Melanocyte of skin (primary cell): ENCODE measurements at places on chromosomes 11 and 22. TPM values are rescaled to one million over a fixed set of nuclear protein-coding genes. Genes with fewer than 3 reads are reported as not detected.

The GSC2 gene
- total RNA-seq, result not detected in 2 replicates

The VWCE gene
- under 0.01 and 0.33 TPM in 2 replicates for total RNA-seq

The BIRC3 gene
- total RNA-seq, result 0.46 and 0.67 TPM in 2 replicates

The LGALS12 gene
- total RNA-seq, result not detected in 2 replicates

The CASP5 gene
- not detected in 2 replicates for total RNA-seq

The C22orf31 gene
- total RNA-seq, result not detected in 2 replicates

The CECR2 gene
- total RNA-seq, result 2.1 and 2.9 TPM in 2 replicates

The TIGD3 gene
- 0.15 and 0.33 TPM in 2 replicates for total RNA-seq

The RTN3 gene
- 29.3 and 34.9 TPM in 2 replicates for total RNA-seq

The AGBL2 gene
- total RNA-seq, result 1.9 and 2.0 TPM in 2 replicates

The EMID1 gene
- under 0.01 TPM in 1 of 2 replicates, not detected in the other for total RNA-seq

The SPON1 gene
- total RNA-seq, result under 0.01 TPM in 1 of 2 replicates, not detected in the other

The YPEL1 gene
- 0.34 and 0.36 TPM in 2 replicates for total RNA-seq

The GAB4 gene
- total RNA-seq, result under 0.01 TPM in 2 replicates

The OR5P2 gene
- not detected in 2 replicates for total RNA-seq

The CRYBB2 gene
- not detected in 2 replicates for total RNA-seq

The GRIK4 gene
- total RNA-seq, result under 0.01 TPM in 2 replicates

The SEPTIN3 gene
- total RNA-seq, result 12.4 and 18.6 TPM in 2 replicates

The FGF3 gene
- total RNA-seq, result not detected in 2 replicates

The CLDN5 gene
- not detected in 2 replicates for total RNA-seq

The SDF2L1 gene
- total RNA-seq, result 45.3 and 58.6 TPM in 2 replicates

The DDI1 gene
- not detected in 2 replicates for total RNA-seq

The TRIM6 gene
- 4.5 and 5.1 TPM in 2 replicates for total RNA-seq

The OR4A47 gene
- not detected in 2 replicates for total RNA-seq

The RCOR2 gene
- total RNA-seq, result under 0.01 TPM in 1 of 2 replicates, not detected in the other

The PLAAT5 gene
- under 0.01 TPM in 1 of 2 replicates, not detected in the other for total RNA-seq

The METTL15 gene
- total RNA-seq, result 19.3 and 22.7 TPM in 2 replicates

The ZNRF3 gene
- 3.8 and 6.2 TPM in 2 replicates for total RNA-seq

The CD3D gene
- total RNA-seq, result not detected in 2 replicates

The ADAMTS15 gene
- under 0.01 TPM in 2 replicates for total RNA-seq

The IFITM1 gene
- 103 and 715 TPM in 2 replicates for total RNA-seq

The SCUBE1 gene
- total RNA-seq, result under 0.01 TPM in 1 of 2 replicates, not detected in the other
